ENCODE measurements at places on chromosomes 4 and X. TPM values are rescaled to one million over a fixed set of nuclear protein-coding genes. Genes with fewer than 3 reads are reported as not detected.
A peak's percentile ranks its signal among the peaks of the same experiment; 100 is the strongest.

METTL14 gene
- total RNA-seq, result 20.3 TPM

ASMT gene
- total RNA-seq, result not detected

NHS gene
- total RNA-seq, result 2.0 TPM

PCDH10 gene
- total RNA-seq, result 0.94 TPM

GRCh38 chrX:19571711-19572110, 56.4 kb upstream of the MAP3K15 start:
- no peak for DNase-seq

DNA sequence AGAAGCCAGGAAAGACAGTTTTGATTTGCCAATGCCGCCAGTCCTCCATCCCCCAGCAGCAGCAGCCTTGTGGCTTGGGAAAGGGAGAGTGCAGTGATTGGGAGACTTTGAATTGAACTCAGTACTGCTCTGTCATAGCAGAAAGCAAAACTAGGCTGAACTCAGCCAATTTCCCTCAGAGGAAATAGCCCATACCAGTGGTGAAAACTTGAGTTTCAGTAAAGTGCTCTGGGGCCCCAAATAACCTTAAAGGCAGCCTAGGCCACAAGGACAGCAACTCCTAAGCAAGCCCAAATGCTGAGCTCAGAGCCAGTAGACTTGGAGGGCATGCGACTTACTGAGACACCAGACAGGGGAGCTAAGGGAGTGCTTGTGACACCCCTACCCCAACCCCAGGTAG, 2.0 kb upstream of the PROM1 start:
- DNase-seq, result no peak

- DNase-seq, result no peak
Measured at GRCh38 chr4:123649250-123649644, 252.7 kb downstream of the SPRY1 start.

DNA sequence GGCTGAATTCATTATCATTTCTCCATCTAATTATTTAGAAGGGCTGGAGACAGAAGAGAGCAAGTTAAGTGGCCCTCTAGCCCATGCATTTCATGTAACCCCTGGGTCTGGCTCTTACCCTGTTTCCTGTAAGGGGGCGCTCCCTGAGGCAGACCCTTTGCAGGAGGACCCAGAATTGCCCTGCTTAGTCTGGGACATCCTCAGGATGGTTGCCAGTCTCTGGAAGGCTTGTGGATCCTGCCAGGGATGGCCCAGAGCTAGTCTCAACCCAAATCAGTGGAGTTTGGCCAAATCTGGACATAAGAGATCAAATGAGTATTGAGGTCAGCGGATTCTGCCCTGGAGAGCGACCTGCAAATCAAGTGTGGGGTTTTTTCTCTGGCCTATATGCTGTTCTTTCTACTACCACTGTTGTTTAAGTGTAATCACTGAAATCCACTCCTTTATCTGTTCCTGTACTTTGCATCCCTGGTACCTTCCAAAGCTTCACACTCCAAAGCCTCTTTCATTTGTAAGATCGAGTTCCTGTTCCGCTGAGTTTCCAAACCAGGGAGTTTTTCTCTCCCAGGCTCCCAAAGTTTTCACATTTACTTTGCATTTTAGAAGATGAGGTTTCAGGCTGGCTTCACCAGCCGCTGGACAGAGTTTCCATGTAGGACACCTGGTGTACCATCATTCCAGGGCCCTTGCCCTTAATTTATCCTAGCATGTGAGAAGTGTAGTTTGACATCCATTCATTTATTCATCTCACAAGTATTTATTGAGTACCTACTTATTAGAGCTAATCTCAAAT, 6.3 kb downstream of the KLF3 start:
- DNase-seq, result no peak

- no peak for DNase-seq
Measured at GRCh38 chr4:20723019-20723418, 22.8 kb downstream of the PACRGL start.

DNA sequence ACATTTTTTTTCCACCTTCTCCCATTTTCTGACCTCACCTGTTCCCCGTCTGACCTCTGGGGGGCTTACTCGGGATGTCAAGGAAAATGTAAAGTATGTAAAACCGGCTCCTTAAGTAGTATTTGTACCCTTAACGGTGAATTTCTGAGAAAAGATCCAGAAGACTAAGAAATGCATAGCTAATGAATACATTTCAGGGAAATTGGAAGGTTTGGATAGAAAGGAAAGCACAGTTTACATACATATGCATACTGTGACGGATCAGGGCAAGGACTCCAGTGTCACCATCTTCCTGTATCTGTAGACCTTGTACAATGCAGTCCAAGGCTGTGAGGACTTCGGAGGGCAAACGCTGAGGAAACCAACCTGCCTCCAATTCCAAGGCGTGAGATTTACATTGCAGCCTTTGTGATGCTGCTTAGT, 2185.9 kb upstream of the TENM3 start:
- no peak for DNase-seq

DNA sequence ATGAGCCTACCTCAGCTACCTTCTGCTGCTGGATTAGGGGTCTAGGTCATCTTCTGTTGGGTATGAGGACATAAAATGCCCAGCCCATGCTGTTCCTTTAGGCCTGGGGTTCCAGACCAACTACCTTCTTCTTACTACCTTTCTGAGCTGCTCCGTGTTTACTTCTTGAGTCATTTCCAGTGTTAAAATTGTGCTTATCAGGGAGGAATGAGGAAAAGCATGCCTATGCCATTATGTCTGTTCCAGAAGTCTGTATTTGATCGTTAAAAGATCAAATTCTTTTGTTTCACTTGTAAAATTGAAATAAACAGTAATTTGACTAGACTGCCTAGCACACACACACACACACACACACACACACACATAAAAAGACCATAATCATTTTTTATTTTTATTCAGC, 1912.7 kb upstream of the TENM3 start:
- no peak for DNase-seq

- DNase-seq, result no peak
Measured at GRCh38 chr4:61462451-61463326, 262.6 kb downstream of the ADGRL3 start.

GRCh38 chr4:136829280-136829679, 703.0 kb downstream of the PCDH18 start:
- no peak for DNase-seq

GRCh38 chr4:184343502-184344177, 126.0 kb upstream of the ENPP6 start:
- peak; percentile 80 for DNase-seq

GRCh38 chr4:80016506-80016905, 56.5 kb downstream of the ANTXR2 start:
- no peak for DNase-seq

DNA sequence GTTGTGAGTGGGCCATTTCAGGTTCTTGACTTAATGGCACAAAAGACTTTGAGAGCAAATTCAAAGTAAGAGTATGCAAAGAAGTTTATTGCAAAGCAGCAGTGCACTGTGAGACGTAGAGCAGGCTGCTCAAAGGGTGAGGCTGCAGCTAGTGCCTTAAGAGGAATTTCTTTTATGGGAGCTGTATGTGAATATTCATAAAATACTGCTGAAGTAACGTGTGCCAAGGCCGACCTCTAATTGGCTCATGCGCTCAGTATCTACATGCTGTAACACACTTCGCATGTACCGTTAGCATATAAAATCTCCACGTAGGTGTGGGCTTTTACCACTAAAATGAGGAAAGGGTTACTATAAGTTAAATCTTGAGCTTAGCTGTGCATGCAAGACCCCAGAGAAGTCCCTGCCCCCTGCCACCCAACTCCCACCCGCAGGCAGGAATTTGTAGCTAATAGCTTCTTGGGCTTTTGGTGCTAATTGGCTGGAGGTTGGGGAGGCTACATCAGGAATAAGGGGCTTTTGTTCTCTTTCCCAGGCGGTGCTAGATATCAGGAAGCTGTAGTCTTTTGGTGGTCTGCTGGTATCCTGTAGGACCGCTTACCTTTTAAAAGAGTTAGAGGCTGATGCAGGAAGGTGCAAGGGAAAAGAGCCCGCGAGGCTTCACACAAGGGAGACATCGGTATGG, 47.6 kb downstream of the FSTL5 start:
- no peak for DNase-seq

- DNase-seq, result no peak
Measured at GRCh38 chr4:3122081-3122563, 47.6 kb downstream of the HTT start.

- DNase-seq, result no peak
Measured at GRCh38 chr4:40183615-40184411, 13.0 kb upstream of the RHOH start.

GRCh38 chr4:163540977-163541376, 46.5 kb downstream of the TMA16 start:
- no peak for DNase-seq

- DNase-seq, result peak; percentile 58
Measured at GRCh38 chr4:40953283-40954087, 203.7 kb downstream of the NSUN7 start.
